T-helper 22 cell (primary cell): ENCODE measurements at places on chromosomes 1 and 21.

DNA sequence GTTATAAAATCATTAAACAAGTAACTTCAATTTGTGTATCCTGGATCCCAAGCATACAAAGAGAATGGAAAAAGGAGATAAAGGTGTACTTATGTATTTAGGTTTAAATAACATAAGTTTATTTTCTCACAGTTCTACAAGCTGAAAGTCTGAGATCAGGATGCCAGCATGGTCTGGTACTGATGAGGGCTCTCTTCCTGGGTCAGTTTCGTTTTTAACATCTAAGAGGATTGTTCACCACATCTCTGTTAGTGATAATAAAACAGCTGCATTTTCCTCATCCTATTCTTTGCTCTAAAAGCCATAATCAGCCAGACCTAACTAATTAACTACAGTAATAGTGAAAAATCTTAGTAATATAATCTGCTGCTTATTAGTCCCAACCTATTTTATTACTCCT, 5.2 kb downstream of the EGLN1 start:
- DNase-seq = no peak

DNA sequence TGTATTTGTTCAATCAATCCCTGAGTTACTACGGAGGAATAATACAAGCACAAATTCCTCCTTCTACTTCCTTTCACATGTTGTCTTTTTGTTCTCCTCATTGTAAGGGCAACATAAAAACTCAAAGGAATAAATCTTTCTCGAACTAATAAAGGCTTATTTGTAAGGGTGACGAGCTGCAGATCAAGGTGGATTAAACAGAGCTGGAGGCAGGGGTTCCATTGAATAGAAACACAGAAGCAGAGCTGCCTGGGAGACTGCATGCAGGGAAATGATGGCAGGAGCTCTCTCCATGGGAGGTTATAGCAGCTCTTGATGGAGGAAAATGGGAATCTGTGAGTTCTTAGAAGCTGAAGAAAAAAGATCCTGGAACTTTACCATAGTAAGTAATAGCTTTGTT, 160.2 kb downstream of the CYYR1 start:
- DNase-seq = no peak

DNA sequence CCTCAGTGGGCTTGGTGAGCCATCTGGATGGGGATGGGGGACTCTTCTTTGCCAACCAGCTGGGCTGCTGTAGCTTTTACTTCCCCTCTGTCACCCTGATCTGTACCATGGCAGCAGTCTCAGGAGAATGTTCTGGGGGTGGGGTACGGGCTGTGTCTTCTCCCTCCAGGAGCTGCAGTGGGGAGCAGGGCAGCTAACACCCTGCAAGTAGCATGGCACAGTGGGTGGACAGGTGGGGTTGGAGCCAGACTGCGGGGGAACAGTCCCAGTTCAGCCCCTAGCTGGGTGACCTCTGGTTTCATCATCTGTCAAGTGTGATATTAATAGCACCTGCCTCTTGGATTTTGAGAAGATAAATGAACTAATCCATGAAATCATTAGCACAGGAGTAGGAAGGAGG, 3.1 kb downstream of the NFASC start:
- DNase-seq = no peak

DNA sequence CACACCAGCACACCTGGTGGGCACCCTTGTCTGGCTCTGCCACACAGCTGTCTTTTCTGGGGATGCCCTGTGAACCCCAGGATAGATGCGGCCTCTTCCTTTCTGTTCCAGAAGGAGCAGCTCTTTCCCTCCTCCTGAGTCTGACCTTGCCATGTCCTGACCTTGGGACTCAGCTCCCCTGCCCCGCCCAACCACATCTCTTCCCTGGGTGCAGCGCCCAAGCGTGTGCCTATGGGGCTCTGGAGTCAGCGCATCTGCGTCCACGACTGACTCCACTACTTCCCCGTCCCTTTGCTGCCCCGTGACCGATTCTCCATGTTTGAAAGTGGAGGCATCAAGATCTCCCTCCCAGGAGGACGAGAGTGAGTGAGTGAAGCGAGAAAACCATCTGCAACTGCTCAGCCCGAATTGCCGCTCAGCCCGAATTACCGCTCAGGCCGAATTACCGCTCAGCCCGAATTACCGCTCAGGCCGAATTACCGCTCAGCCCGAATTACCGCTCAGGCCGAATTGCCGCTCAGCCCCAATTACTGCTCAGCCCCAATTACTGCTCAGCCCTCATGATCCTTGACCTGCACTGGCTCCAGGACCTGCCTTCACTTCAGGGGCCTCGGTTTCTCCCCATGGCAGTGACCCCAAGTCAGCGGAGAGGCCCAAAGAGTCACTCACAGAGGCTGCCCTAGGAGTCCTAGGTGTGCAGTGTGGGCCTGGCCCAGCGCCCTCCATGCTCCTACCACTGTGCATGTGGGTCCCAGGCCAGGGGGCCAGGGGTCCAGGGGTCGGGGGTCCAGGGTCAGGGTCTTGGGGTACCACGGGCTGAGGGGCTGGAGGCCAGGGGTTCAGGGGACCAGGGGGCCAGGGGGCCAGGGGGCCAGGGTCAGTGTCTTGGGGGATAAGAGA, 18.6 kb upstream of the TTC34 start:
- no peak for DNase-seq

GRCh38 chr1:61680500-61680899, 44.4 kb downstream of the TM2D1 start:
- no peak for DNase-seq
